NCI-H1417 (cell line): ENCODE measurements at places on chromosomes 2 and 18.

- DNase-seq: no peak
These were observed 2.7 kb downstream of the COPS9 start for GRCh38 chr2:240133401-240133800.

DNA sequence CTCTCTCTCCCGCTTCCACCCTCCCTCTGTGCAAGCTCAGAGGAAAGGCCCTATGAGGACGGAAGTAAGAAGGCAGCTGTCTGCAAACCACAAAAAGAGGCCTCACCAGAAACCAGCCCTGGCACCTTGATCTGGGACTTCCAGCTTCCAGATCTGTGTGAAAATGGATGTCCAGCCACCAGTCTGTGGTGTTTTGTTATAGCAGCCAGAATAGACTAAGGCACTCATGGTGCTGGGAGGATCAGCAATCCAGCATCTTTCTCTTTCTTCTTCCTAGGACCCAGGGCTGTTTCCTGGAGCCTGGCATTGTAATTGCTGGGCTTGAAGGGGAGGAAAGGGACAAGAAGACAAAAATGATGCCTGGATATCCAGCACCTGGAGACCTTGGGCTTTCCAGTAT is 122.5 kb downstream of the SOCS6 start:
- no peak for DNase-seq

GRCh38 chr2:138298900-138299299 is 202.7 kb upstream of the SPOPL start:
- no peak for DNase-seq

DNA sequence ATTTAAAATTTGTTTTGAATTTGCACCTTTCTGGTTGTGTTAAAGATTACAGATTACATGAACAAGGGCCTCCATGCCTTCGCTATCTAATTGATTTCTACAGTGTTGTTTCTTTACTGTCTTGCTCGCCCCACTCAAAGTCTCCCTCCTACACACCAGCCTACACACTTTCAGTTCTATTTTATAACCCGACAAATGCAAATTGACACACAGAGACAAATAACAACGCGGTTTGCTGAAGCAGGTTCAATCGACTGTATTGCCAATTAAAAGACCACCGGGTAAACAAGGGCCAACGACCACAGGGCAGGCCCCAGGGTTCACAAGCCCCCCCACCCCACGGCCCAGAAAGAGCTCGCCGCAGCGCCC is 869 bp downstream of the STARD7 start:
- DNase-seq: no peak

DNA sequence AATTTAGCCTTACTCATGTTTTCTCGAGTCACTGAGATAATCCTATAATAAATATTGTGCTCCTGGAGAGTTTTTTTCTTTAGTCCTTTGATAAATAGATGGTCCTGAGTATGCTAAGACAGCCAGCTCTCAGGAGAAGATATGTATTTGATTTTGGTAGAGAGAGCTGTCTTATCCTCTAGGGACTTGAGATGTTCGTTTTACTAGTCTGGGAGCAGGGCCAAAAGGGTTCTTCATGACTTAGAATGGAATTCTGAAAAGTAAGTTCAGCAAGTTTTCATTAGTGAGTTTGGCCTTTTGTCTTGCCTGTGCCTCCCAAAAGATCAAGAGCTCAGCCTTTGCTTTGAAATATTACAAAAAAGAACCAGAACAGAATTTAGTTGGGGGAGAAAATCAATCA is 246.7 kb downstream of the BABAM2 start:
- no peak for DNase-seq

DNA sequence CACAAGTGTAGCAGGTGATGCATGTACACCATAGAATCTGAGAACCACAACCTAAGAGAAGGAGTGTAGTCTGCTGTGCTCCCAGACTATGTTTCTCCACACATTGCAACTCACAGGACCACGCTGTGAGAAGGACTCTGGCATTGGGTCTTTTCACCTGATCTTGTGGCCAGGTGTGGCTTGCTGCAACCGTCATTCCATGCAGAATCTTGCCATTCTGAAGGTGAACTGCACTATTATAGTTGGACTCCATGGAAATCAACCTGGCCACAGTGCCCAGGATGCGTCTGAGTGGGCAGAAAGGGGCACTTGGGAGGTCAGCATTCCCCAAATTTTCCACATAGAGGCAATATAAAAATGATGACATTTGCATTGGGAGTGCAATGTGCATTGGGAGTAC is 122.2 kb downstream of the CAPN13 start:
- DNase-seq: no peak

GRCh38 chr2:25105336-25106085 is 62.9 kb downstream of the POMC start:
- peak; percentile 26 for DNase-seq

DNA sequence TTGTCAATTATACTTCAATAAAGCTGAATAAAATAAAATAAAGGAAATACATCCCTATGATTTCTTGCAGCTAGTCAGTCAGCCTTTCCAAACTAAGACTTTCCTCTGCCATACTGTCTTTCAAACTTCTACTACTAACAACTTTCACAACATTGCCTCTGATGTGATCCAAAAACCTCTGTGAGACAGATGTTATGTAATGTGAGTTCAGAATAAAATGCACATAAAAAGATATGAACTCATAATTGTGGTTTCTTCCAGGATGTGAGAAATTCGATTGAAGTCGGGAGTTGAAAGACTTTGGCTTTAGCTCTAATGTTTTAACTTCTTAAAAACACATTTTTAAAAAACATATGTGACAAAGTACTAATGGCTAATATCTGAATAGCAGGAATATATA is 98.7 kb downstream of the PIGN start:
- DNase-seq: no peak

- peak; percentile 96 for DNase-seq
These were observed 372.2 kb downstream of the DSEL start for GRCh38 chr18:67144329-67144728.

DNA sequence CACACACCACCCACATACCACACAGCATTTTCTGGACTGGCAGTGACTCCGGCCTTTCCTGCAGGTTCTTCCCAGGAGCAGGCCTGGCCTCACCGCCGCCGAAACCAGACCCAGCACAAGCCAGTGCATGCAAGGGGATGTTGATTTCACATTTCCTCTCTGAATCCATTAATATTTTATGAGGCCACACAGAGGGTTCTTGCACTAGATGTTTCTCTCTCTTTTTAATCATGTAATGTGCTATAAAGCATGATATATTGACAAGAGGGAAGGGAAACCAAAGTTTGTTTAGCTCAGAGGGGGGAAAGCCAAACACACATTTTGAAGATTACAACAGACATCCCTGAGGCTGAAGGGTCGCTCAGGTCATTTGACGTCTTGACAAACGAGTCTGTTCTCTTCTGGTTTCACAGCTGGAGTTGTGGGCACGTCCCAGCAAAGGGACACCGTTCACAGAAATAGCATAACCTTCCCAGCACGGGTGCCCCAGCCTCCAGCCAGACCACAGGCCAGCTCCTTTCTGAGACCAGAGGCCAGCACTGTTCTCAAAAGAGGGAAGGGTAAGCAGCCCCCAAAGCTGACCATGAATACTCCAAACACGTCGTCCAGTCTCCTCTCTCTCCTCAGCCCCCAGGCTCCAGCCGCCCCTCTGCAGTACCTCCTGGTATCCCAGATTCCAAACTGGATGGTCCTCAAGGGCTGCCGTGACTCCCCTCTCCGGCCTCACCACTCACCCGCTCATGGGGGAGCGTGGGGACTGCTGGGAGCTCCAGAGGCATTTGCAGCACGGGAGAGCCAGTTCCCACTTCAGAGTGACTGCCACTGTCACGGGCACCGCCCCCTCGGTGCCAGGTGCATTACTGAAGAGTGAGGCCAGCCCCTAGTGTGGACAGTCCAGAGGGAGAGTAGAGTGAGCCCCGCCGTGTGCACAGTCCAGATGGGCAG is 340.3 kb upstream of the SALL3 start:
- peak; percentile 16 for DNase-seq

DNA sequence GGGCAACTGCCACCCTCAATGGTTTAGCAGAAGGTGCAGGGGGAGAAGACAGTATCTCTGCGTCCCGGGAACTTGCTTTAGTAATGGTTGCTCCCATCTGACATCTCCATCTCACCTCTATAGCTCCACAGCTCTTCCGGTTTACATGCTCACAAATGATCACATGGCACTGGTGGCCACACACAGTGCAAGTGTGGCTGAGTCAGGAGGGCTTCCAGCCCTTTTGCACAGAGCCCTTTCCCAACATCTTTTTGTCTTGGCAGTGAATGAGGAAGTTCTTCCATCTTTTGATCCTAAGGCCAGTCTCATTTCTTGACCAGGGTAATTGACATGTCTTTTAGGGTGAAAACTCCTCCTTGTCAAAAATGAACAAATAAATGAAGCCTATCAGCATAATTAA is 347.7 kb downstream of the LPIN1 start:
- no peak for DNase-seq

GRCh38 chr18:54557958-54558357 is 33.1 kb upstream of the DYNAP start:
- DNase-seq: no peak

DNA sequence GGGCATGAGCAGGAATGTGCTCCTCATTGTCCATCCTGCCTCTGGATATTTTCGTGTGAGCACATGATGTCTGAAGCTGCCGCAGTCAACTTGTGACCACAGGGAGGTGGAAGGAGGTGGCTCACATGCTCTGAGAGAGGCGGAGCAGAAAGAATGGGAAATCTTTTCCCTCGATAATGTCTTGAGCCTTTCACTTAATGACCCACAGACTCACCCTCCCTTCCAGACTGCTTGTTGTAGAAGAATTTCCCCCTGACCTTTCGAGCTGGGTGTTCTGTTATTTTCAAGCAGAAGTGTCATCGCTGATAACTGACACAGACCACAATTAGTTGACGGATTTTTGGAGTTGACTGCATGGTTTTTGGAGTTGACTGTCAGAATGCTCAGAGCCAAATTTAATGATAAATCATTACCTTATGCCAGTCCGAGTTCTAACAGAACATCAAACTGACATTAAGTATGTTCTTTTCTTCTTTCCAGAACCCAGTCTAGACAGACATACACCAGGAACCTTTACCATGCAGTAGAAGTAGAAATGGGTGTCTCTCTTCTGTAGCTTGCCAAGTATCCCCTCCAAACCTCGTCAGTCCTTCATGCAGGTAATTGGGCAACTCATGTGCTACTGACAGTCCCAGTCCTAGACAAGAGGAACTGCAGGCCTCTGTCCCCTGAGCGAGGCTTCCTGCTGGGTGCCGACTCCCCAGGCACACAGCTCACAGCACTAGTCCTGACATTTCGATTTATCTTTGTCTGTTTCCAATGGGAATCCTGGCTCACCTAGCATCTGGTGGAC is 29.4 kb upstream of the RTTN start:
- no peak for DNase-seq

DNA sequence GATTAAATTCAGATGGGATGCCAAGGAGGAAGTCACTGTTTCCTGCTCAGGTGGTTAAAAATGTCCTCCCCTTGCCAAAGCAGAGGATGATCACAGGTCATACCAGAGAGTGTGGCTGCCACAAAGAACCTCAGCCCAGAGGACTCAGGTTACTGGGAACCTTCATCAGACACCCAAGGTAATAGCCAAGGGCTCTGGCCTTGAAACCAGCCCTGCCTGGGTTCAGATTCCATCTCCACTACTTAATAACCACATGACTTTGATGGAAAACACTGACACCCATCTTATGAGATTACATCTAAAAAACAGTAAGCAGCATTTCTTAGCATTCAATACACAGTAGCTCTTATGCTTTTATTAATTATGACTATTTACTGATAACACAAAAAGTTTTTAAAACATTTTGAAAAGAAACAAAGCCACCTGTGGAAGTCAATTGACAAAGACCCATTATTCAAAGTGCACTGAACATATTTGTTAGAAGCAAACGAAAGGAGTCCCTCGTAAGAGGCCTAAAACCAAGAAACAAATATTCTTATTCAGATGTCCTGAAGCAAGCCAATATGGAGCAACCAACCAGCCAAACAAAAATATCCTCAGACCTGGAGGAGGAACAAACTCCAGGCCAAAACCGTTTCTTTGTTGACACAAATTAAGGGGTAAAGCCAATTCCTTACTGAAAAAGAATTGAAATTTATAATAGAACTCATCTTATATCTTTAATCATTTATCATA is 241.5 kb downstream of the RNF152 start:
- DNase-seq: no peak

GRCh38 chr18:9392726-9393125 is 58.2 kb downstream of the TWSG1 start:
- DNase-seq: no peak

- DNase-seq: peak; percentile 2
These were observed 19.3 kb upstream of the CSRNP3 start for GRCh38 chr2:165450156-165450555.

- peak; percentile 73 for DNase-seq
These were observed 402.9 kb upstream of the SLC14A2 start for GRCh38 chr18:45212181-45213039.

GRCh38 chr2:216916956-216917650 is 57.2 kb upstream of the TNP1 start:
- no peak for DNase-seq

- DNase-seq: peak; percentile 65
These were observed 92.5 kb downstream of the EML4 start for GRCh38 chr2:42261518-42262195.

DNA sequence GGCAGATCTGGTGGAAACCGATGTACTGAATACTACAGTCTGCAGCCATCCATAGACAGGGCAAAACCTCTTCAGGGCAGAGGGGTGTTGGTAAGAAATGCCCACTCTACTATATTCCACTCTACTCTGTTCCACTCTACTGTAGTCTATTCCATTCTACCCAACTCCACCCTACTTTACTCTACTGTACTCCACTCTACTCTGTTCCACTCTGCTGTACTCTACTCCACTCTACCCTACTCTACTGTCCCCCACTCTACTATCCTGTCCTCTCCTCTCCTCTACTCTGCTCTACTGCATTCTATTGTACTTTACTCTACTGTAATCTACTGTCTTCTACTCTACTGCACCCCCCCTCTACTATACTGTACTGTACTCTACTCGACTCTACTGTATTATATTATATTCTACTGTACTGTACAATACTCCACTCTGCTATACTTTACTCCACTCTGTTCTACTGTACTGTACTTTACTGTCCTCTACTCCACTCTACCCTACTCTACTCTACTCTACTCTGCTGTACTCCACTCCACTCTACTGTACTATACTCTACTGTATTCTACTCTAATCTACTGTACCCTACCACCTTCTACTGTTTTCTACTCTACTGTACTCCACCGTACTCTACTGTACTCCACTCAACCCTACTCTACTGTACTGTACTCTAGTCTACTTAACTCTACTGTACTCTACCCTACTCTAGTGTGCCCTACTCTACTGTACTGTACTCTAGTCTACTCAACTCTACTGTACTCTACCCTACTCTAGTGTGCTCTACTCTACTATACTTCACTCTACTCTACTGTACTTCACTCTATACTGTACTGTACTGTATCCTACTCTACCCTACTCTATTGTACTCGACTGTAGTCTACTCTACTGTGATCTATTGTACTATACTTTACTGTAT is 17.0 kb upstream of the FOXI3 start:
- DNase-seq: no peak

DNA sequence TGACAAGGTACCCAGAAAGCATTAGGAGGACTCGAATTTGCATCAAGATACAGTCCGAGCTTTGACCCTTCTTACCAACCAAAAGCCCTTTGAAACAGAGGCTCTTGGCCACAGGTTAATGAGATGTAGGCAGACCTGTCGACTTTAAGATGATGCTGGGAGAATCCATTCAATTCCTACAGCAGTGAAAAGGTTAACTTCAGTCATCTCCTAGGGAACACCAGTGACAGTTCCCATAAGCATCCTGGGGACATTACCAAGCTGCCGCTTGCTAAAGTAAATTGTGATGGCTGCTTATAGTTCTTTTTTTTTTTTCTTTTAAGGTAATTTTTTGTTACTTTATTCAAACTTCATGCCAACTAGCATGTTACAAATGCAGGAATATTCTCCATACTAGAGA is 379.3 kb downstream of the SOX11 start:
- no peak for DNase-seq
